Endothelial cell (in vitro differentiated cells): ENCODE measurements at places on chromosomes 13 and 19.

GRCh38 chr19:12665281-12665573 lies 1.3 kb downstream of the MAN2B1 start:
- no peak for DNase-seq

- no peak for DNase-seq
These were observed 19.1 kb upstream of the CCNP start for GRCh38 chr19:40245506-40246128.

DNA sequence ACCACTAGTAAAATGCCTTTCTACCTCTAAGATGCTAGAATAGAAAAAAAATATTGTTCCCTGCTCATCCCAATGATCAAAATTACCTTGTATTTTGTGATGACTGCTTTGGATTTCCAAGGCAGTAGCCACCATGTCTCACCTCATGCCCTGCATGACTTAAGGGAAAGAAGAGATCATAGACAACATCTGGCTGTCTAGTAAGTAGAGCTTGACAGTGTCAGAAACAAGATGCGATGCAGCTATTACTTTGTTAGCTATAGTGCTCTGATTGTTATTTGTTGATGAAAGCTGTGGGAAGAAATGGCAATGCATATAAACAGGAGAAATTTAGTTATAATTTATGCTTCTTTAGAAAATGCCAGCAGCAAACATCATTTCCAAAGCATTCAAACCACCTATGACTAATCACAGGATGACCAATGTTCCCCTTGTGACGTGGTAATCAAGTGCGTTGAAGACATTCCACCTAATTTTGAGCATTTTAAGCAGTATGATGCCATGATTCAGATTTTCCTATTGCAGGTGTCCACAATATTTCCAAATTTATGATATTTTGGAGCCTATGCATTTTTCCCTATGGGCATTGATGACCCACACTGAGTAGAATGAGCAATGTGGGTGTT lies 308.3 kb downstream of the KCNRG start:
- DNase-seq = no peak

- DNase-seq = no peak
These were observed 48.2 kb upstream of the GPR183 start for GRCh38 chr13:99355267-99356011.

GRCh38 chr13:93227280-93227877 lies 772 bp downstream of the GPC6 start:
- DNase-seq = peak; percentile 57

GRCh38 chr13:43129511-43130110 lies 106.2 kb downstream of the DNAJC15 start:
- DNase-seq = no peak

DNA sequence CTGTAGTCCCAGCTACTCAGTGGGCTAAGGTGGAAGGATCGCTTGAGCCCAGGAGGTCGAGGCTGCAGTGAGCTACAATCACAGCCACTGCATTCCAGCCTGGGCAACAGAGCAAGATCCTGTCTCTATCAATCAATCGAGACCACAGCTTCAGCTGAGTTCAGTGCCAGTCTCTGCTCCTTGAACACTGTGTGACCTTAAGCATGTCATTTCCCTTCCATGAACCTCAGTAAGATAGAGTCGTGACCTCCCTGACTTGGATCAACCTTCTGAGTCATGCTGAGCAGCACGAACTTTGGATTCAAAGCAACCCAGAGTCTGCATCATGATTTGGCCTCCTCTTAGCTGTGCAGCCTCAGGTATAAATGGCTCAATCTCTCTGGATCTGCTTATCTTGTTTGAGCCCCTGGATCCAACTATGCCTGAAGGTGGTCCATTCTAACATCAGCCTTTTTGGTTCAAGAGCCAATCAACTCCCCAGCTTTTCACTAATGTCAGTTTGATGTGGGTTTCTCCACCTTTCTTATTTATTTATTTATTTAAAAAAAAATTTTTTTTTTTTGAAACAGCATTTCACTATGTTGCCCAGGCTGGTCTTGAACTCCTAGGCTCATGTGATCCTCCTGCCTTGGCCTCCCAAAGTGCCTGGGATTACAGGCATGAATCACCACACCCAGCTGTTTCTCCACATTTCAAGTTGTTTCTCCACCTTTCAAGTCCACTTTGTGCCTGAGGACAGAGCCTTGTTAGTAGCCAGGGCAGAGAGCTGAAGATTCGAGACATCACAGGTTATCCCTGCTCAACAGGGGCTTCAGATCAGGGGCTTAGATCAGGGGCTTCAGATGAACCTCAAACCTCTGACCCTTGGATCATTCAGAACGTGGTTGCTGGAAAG lies 26.4 kb downstream of the PTPRS start:
- DNase-seq = no peak

GRCh38 chr19:44603201-44603945 lies 10.0 kb upstream of the IGSF23 start:
- no peak for DNase-seq

- DNase-seq = no peak
These were observed 125.7 kb downstream of the ZNF675 start for GRCh38 chr19:23561341-23561740.

DNA sequence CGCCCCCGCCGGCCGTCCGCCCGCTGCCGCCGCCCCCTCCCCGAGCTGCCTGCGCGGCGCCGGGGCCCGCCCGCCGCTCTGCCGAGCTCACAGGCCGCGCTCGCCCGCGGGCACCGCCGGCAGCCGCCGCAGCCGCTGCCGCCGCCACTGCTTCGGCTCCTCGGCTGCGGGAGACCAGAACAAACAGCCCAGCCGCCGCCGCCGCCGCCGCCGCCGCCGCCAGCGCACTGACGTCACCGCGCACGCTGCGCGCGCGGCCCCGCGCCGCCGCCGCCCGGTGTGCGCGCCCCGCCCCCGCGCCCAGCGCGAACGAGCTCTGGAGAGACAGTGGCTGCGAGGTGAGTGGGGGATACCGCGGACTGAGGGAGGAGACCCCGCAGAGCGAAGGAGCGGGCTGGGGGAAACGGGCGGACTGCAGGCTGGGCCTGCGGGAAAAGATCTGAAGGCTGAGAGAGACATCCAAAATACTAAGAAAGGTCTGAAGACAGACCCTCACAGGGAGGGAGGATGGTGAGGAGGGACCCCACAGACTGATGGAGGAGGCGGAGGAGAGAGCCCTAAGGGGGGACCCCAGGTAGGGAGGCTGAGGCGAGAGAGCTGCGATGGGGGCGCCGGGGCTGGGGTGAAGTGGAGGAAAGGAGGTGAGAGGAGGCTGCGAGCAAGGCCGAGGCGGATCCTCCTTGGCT lies at the start of gene BRD4:
Gene BRD4 (minus strand): TSS at position 229 of the 686 bp plus-strand sequence. CDS start 59,440 bp downstream, outside the sequence.
- DNase-seq = peak; percentile 76

DNA sequence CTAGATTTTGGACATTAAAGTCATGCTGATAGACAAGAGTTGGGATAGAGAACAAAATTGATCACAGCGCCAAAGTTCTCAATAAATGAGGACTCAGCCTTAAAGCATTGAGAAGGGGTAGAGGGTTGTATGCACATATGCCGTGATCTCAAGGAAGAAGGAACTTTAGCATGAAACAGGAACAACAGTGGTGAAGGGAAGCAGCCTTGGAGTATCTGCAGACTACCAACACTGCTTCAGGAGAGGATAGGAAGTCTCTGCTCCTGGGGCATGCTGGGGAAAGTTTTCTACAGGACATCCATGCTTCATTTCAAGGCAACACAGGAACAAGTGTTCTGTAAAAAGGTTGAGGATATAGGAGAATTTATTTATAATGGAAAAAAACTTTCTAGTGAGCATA lies 111.9 kb upstream of the MLNR start:
- no peak for DNase-seq

GRCh38 chr13:74070065-74070464 lies 64.1 kb downstream of the KLF12 start:
- DNase-seq = no peak

DNA sequence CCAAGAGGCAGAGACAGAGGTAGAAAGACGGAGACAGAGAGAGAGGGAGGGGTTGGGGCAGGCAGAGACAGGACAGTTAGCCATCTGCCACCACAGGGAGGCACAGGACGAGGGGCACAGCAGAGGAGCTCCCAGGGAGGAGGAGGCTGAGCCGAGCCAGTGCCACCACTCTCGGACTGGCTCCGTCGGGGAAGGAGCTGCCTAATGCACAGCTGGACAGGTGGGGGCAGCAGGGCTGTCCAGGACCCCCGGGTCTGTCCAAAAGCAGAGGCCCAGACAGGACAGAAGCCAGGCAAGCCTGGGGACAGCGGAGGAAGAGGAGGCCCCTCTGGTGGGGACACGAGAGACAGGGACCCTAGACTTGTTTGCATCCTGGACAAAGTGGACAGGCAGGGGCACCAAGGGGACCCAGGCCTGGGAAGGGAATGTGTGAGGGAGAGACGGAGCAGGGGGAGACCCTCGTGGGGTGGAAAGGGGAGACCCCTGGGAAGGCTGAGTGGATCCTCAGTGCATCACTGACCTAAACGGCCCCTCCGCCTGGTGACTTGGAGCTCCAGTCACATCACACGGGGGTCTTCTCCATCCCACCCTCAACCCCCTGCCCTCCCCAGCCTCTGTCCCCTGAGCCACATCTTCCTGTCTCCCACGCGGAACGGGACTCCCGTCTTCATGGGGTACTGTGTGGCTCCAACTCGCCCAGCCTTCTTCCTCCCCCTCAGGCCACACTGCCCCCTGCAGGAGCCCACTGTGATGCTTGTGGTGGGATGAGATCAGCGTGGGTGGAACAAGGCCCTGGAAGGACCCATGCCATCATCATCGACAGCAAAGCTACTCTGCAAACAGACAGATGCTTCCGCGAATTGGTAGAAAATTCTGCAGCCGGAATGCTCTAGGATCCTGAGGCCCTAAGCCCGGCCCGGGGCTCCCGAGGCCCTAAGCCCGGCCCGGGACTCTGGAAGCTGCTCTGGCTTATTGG lies 915 bp downstream of the F10 start:
- DNase-seq = peak; percentile 38

DNA sequence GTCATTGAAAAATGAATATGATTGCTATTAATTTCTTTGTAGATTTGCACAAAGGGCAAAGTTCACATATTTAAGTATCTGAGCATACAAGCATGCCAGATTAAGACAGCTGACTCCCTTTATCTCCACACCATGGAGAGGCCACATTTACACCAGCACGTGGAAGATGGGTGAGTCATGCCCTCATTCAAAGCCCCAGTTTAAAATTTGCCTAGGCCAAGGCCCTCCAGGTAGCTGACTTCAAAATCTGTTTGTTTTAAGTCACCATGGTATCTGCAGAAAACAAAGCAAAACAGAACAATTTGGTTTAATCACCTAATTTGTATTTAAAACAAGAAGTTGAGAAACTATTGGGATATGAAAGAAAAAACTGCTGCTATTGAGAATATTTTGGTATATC lies 109.2 kb downstream of the ESD start:
- DNase-seq = no peak

DNA sequence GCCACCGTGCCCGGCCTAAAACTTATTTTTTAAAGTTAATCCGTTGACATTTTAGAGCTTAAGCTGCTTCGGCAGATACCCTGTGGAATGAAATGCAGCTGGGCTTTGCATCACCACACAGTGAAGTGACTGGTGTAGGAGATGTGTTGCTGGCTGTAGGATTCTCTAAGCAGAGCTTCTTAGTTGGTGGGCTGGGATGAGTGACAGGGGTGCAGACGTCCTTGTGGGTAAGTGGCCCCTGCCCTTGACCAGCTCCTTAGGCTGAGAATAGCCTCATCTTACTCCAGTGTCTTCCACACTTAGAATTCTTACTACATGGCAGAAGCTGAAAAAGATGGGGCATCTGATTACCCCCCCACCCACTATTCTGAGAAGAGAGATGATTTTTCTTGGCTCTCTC lies 11.6 kb downstream of the GATAD2A start:
- DNase-seq = no peak

DNA sequence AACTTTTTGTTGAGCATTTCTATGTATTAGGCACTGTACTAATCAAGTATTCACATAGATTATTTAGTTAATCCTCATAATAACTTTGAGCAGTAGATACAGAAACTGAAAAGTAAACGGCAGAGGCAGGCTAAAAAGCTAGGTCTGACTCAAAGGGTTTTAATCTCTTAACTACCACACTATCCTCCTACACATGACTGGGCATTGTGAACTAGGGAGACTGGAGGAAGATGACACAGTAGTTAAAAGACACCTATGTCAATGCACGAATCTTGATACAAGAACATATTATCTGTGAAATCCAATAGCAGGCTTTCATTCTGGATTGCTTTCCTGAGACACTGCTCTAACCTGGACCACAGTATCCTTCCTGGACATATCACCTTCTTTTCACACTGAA lies 36.3 kb downstream of the MICU2 start:
- DNase-seq = no peak

GRCh38 chr19:11448410-11448809 lies 13.0 kb downstream of the PRKCSH start:
- no peak for DNase-seq

DNA sequence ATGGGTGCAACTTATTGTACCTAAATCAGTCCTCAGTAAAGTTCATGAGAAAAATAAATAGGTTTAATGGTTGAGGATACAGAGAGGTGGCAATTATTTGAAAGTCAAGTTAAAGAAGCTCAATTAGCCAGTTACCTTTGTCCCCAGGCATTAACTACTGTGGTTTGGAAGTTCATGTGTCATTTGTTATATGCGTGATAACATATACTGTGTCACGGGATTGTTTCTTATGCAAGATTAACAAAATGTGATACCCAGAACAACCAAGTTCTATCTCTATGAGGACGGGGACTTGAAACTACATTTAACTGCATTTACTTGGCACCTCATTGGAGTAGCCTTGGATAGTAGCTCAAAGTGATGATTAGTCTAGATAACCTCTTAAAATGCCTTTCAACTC lies 13.9 kb upstream of the KATNAL1 start:
- DNase-seq = no peak

DNA sequence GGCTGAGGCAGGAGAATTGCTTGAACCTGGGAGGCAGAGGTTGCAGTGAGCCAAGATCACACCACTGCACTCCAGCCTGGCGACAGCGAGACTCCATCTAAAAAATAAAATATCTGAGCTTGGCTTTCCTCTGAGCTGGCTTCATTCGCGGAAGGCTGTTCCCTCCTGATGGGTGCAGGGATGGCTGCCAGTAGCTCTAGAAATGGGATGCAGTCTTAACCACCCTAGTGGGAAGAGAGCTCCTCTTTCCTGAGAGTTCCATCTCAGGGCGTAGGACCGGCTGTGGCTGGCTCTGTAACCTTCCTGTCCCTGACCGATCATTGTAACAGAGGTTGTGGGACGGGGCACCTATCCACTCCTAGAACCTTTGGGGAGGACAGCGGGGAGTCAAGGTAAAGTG lies 32.4 kb downstream of the PPP1R37 start:
- no peak for DNase-seq
